ENCODE measurements at places on chromosomes 3 and 15. TPM values are rescaled to one million over a fixed set of nuclear protein-coding genes. Genes with fewer than 3 reads are reported as not detected.

DNA sequence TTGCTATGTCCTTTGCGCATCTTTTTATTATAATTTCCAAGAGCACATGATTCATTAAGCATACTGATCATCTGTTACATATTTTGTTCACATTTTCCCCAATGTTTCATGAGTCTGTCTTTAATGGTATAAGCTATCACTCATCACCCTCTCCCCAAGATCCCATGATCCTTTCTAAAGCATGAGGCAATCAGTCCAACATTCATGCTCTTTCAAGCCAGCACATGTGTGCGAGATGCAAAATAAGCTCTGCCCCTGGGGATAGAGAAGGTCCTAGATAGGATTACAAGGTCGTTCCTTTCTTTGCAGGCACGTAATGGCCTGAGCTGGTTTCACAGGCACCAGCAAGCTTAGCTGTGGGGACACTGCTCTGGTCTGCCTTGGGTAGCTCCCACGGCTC is 32.2 kb upstream of the B3GNT5 start:
- no peak for DNase-seq

DNA sequence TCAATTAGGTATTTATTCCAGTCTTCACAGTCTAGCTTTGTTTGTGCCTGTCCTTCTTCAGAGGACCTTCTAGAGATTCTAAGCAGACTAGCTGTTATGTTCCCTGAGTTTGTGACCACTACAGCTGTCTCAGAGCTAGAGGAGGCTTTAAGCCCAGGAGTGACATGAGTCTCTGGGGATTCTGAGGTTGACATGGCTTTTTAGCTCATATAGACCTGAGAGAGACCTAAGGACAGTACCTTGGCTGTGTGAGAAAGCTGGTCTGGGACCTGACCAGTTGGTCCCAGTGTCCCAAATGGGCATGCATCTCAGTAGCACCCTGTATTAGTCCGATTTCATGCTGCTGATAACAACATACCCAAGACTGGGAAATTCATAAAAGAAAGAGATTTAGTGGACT is 330.2 kb downstream of the DIPK2A start:
- no peak for DNase-seq

DNA sequence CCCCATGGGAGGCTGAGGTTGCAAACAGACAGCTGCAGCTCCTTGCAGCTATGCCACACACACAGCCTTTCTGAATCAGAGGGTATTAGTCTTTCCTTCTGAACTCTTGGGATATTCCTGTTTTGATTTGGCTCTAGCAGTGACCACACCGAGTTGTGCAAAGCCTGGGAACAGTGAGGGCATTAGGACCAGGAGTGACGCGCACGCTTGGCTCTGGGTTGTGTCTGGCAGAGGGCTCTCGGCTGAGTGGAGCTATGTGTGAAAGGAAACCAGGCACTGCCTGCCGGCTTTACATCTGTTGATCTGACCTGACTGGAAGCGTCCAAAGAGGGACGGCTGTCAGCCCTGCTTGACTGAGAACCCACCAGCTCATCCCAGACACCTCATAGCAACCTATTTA is at the start of gene GALNT15:
TSS of gene GALNT15 (plus strand) at position 292 of the 400 bp plus-strand sequence. CDS start 472 bp downstream, outside the sequence.
- peak; percentile 29 for DNase-seq

DNA sequence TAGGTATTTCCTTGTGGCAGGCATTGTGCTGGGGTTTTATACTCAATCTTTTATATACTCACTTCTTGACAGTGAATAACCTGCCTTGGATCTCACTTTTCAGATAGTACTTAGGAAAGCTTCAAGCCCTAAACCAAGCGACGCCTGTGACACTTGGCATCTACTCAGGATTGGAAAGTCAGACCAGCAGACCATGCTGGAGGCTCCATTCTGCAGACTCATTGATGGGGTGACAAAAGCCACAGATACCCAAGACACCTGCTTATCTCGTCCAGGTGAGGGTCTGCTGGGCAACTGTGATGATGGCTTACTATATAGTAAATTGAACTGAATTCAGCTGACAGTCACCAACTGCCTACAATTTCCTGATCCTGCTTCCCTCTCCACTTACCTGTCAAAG is 79.4 kb upstream of the MRPS22 start:
- no peak for DNase-seq

- no peak for DNase-seq
These were observed 26.3 kb downstream of the COL6A6 start for GRCh38 chr3:130543322-130543721.

GRCh38 chr3:154657218-154657617 is 227.2 kb upstream of the GPR149 start:
- DNase-seq, result no peak

- no peak for DNase-seq
These were observed 43.9 kb downstream of the TRIM71 start for GRCh38 chr3:32861681-32862080.

DNA sequence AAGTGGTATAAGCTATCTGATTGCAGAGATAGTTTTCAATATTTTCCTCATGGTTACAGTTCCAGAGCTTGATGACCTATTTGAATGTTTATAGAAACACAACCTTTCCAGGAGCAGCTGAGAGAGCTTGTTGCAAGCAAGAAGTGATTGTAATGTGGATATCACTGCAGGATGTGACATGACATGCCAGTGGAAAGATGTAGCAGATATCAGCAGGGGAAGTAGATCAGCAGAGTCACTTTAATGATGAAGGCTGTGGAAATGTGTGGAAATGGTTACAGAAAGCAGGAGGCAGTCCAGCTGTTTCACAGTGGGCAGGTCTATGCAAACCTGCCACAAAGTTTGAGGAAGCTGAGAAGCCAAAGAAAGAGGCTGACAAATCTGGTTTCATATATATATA is 21.0 kb downstream of the TMEM158 start:
- DNase-seq, result no peak

GRCh38 chr3:131725414-131725813 is 222.6 kb upstream of the MRPL3 start:
- no peak for DNase-seq

DNA sequence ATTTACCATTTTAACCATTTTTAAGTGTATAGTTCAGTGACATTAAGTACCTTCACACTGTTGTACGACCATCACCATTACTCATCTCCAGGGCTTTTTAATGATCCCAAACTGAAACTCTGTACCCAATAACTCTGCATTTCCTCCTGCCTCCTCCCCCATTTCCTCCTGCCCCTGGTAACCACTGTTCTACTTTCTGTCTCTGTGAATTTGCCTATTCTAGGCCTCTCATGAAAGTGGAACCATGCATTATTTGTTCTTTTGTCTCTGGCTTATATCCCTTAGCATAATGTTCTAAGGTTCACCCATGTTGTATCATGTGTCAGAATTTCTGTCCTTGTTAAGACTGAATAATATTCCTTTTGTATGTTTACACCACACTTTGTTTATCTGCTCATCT is 154.2 kb downstream of the MECOM start:
- DNase-seq, result no peak

GRCh38 chr3:139238281-139239030 is 105.4 kb upstream of the MRPS22 start:
- DNase-seq, result no peak

DNA sequence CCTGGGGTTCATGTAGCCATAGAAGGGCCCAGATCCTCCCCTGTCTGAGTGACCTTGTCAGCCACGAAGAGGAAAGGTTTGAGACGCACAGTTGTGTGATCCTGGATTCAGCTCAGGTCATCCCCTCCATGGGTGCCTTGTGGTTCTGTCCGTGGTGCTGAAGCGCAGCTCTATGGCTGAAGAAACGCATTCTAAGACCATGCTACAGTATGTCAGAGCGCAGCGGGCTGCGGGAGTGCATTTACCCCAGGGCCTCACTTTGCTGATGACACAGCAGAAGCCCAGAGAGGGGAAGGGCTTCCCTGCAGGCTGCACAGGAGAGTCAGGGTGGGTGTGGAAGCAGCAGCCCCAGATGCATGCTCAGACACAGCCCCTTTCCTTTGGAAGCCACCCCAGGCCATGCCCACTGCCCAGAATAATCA is 68.8 kb upstream of the IQSEC1 start:
- DNase-seq, result no peak

GRCh38 chr15:70602834-70603560 is 160.4 kb downstream of the UACA start:
- no peak for DNase-seq

- no peak for DNase-seq
These were observed 56.0 kb upstream of the FLNB start for GRCh38 chr3:57952208-57952631.

- DNase-seq, result no peak
These were observed 6.9 kb upstream of the HOMER2 start for GRCh38 chr15:82959423-82959822.

DNA sequence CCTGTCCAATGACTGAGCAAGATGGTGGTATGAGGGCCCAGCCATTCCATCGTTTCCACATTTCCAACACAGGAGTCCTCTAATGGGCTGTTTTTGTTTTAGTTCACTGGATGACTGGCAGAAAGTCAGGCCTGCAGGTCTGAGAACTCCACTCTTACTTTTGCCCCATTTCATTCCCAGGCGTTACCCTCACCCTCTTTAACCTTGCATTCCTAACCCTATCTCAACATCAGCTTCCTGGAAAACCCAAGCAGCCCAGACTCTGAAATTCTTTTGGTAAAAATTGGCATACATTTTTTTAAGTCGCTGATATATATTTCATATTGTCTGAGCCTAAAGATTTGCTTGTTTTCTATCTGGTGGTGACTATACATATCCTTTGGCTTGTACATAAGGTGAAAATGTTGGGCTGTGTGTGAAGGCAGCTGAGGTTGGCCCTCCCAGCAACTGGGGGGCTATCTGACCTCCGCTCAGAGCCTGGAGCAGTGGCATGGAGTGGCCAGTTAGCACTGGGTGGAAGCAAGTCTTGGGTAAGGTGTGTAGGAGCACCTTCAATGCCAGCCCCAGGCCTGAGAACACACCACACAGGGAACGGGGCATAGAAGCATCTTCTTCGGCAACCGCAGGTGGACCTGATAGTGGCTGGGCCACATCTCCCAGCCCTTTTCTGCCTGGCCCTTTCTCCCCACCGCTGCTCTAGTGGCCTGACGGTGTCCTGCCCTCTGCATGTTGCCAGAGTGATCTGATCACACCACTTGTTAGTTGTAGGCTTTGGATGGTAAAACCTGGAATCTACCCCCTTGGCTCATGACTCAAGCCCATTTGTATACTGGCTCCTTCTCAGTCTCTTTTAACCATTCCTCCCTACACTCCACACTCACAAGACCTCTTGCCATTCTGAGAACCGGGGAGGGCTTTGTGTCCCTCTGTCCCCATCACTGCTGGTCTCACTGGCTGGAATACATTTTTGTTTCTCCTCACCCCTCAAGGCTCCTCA is 50.0 kb downstream of the AMOTL2 start:
- no peak for DNase-seq

DNA sequence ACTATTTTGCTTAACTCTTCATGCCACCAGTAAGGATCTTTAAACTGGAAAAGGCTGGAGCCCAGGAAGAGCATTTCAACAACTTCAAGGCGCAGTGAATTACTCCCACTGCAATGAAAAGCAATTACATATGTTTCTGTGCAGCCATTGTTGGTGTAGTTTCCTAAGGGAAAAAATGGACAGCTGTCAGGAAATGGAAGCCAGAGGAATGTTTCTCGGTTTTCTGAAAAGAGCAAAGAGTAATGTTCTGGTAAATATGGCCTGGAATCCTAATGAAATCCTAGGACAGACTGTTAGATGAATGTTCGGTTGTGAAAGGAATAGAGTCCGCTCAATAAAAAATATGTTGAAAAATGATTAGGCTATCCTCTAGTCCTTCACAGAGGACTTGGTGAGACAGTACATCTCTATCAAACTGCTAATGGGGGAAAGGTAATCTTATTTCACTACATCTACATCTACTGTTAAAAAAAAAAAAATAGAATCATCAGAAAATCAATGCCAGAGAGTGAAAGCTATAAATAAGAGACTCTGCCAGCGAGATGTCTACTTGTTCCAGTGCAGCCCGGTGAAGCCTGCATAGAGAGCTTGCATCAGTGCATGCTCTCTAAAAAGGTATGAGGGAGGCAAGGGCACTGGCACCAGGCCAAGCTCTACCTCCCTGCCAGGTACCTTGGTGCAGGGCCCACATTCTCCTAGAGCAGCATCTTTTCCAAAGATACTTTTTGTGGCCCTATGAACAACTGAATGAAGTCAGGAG is 68.2 kb upstream of the TJP1 start:
- no peak for DNase-seq

DNA sequence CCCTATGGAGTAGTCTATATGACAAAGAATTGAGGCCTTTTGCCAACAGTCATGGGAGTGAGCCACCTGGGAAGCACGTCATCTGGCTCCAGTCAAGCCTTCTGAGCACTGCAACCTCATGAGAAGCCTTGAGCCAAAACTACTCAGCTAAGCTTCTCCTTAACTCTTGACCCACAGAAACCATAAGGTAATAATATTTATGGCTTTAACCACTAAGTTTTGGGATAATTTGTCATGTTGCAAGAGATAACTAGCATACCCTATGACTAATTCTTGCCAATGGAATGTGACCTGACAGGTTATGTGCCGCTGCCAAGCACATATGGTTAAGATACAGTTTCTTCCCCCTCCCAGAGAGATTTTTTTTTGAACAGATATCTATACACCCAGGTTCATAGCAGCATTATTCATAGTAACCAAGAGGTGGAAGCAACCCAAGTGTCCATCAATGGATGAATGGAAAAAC is 11.8 kb upstream of the SLC6A11 start:
- DNase-seq, result no peak

- DNase-seq, result no peak
These were observed 3.9 kb upstream of the CIDEC start for GRCh38 chr3:9883706-9884554.

GRCh38 chr3:47859956-47860605 is 57.1 kb downstream of the DHX30 start:
- no peak for DNase-seq

DNA sequence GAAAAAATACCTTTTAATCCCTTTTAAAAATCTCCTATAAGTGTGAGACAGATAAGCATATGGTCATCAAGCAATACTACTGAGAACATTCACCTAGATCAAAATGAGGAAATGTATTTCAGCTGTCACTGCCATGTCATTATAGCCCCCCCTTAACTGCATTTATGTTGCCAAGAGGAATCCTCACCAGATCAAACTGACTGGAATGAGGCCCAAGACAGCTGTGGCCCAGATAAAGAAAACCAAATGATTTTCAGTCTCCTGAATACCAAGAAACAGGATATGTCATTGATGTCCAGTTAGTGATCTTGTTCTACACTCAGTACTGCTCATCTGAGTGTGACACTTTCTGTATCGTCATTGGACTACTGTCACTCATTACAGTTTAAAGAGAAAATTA is 35.1 kb upstream of the CPB1 start:
- DNase-seq, result no peak

Gene CDCP1
- total RNA-seq, result 41.6 TPM

Gene NKTR
- 112 TPM for total RNA-seq

Gene GREM1
- 11.6 TPM for total RNA-seq

Gene DAPK2
- 8.8 TPM for total RNA-seq

Gene FEZF2
- not detected for total RNA-seq

Gene P2RY14
- total RNA-seq, result 15.4 TPM

Gene HRG
- total RNA-seq, result not detected

Gene PLA2G4E
- 8.7 TPM for total RNA-seq

Gene IQCF5
- not detected for total RNA-seq

Gene SAMD7
- total RNA-seq, result not detected

Gene CTXN2
- total RNA-seq, result not detected

Gene EPB42
- total RNA-seq, result not detected

Gene MOBP
- not detected for total RNA-seq

Gene FBXO40
- not detected for total RNA-seq

Gene ATP13A5
- total RNA-seq, result 0.19 TPM

All from esophagus squamous epithelium (tissue), 5 donors.